ENCODE measurements at places on chromosomes 1 and 21.

GRCh38 chr1:113742515-113742914, 16.8 kb downstream of the PHTF1 start:
- no peak for DNase-seq

GRCh38 chr1:26597629-26598039, 68.1 kb downstream of the RPS6KA1 start:
- DNase-seq, result no peak

- DNase-seq, result no peak
These were observed 45.3 kb upstream of the SAMSN1 start for GRCh38 chr21:14591377-14591776.

GRCh38 chr1:82778612-82779011, 977.9 kb downstream of the ADGRL2 start:
- DNase-seq, result no peak

- no peak for DNase-seq
These were observed 639.7 kb downstream of the LMO4 start for GRCh38 chr1:87968197-87968955.

DNA sequence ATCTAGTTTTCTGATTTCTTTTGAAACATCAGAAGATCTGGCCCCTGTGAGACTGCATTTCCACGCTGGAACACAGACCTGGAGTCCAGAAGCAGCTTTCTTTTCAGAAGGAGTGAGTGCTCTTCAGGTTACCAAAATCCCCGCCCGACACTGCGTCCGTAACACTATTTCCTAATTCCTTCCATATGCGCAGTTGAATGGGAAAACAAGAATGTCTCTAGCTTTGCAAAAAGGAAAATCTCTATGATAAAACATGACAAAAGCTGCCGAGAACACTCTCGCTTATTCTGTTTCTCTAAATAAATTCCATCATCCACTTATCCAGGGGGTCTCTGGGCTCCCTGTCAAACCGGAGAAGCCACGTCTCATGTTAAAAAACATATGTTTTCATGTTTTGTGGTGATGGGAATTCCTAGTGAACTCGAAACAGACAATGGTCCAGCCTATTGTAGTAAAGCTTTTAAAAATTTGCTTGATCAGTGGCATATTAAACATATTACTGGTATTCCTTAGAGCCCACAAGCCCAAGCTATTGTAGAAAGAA, 67.7 kb downstream of the PLD5 start:
- no peak for DNase-seq

DNA sequence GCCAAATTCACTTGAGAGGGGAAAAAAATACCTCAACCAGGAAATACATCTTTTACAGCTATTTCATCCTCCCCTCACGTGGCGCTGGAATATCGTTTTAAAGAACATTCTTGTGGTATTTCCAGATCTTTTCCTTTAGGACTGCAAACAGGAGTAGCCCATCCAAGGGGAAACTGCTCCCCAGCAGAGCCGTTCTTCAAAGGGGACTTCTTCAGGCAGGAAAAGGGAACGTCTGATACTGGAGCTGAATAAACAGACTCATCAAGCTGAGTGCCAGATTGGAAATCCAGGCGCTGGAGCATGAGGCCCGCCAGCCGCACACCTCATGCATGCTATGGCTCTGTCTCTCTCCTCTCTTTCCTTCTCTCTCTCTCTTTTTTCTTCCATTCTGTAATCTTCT, 34.0 kb upstream of the PROX1 start:
- no peak for DNase-seq

DNA sequence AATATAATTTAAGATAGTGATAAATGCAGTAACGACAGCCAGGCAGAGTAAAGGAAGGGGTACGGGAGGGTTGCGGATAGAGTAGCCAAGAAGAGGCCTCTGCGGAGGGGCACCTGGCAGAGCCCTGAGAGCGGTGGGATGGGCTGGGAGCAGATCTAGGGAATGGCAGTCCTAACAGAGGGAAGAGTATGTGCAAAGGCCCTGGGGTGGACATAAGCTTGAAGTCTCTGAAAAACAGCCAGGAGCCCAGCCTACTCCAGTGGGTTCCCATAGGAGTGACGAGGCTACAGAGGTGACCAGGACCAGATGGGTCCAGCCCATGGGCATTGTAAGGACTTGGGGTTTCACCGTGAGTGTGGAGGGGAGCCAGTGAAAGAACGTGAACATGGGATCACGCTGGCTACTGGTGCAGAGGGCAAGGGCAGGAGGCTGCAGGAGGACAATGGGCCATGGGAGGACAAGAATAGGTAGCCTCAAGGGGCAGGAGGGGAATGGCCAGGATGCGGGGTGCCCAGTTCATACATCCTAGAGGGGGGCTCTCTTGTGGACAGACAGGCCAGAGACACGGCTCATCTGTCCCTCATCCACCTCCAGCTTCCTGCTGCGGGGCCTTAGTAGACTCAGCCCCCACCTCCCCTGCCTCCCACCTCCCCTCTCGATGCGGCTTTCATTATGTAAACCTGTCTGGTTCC, 185.7 kb upstream of the VAMP3 start:
- DNase-seq, result no peak

DNA sequence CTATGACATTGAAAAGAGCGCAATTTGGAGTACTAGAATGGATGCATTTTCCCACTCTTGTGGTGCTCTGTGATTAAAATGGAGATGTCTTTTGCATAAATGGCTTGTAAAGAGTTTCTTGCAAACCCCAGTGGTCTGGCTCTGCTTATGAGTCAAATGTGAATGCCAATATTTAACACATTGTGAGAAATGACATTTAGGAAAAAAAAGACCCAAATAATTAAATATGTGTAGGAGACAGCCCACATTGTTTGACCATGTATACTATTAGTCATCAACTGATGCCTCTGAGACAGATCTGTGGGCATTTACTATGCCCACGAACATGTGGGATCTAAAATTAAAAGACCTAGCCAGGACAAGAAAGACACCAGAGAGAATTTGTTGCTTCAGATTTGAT, 22.2 kb upstream of the RUNX1 start:
- DNase-seq, result no peak

GRCh38 chr21:33686386-33686785, 44.1 kb downstream of the ITSN1 start:
- no peak for DNase-seq

DNA sequence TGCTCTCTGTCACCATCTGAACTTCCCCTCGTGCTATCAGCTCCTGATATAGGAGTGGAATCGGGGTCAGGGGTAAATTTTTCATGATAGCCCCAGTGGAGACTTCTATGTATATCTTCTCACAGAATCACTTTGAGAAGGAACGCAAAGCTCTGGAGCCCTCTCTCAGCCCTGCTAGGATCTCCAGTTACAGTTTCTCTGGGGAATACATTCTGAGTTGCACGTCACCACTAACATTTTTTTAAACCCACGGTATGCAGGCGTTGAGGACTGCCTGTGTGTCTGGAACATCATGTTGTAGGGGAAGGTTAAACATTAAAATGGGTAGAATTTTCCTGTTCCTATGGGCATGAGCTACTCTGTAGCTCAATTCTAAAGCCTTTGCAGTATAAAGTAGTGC, 116.4 kb upstream of the FAM78B start:
- DNase-seq, result no peak

DNA sequence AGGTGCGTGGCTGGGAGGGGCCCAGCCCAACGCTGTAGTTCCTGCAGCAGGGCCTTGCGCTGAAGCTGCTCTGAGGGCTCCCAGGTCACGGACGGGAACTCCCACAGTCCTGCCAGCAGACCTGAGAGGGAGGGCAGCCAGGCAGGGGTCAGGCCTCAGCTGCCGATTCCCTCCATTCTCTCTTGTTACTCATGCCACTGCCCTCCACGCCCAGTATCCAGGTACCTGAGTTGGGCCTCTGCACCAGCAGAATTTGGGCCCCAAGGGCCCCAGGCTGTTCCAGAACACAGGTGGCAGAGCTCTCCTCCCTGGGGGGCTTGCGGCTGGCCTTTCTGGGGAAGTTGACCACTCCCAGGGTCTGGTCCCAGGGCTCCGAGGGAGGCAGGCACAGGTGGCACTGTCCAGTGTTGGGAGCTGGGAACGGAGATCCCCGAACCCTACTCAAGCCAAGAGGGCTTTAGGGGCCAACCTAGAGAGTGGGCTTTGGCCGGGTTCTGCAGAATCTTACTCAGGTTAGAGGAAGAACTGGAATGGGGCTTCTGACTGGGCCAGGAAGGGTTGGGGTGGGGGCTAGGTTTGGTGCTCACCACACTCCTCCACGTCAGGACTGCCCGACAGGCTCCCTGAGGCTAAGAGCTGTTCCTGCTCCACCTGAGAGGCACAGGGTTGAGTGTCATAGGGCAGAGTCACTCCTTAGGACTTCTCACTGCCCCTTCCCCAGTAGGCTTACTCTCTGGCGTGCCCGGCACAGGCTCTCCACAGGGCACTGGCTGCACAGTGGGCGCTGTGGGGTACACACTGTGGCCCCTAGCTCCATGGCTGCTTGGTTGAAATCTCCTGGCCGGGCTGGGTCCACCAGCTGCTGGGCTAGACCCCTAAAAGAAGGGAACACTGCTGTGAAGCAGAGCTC, 5.0 kb downstream of the HPDL start:
- no peak for DNase-seq

DNA sequence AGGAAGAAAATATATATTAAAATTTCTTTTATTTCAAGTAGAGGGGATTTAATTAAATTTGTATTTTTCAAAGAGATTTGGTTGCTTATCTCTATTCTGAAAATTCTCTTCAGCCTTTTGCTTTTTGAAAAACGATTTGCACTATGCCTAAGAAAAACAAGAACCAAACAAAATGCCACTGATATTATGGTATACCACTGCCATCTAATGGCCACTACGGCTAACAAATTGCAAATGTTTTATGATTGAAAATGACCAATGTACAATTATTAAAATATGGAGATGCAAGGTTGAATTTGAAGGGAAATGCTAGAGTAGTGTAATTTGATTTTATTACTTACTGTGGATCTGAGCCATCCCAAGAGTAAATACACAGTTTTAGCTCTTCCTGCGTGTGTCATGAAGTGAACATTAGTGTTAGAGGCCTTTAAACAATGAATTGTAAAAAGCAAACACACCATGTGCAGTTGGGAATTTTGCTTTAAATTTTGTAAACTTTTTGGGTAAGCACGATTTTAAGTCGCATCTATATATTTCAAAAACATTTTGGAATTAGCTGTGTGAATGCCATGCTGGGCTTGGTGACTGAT, 137.4 kb upstream of the USP25 start:
- DNase-seq, result no peak

DNA sequence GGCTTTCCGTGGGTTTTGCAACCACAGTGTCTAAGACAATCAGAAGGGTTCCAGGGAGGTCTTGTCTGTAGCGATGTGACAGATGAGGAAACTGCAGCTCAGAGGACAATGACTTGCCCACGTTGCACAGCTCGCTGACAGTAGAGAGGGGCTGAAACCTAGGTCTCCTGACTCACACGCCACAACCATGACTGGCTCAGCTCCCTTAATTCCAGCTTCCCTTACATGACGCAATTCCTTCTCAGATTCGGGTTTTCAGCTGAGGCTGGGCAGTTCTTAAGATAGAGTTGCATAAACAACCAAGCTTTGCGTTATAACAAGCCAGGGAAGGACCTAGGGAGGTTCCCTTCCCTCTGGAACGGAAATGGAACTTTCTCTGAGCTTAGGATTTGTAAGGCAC, 36.3 kb downstream of the DHCR24 start:
- no peak for DNase-seq

DNA sequence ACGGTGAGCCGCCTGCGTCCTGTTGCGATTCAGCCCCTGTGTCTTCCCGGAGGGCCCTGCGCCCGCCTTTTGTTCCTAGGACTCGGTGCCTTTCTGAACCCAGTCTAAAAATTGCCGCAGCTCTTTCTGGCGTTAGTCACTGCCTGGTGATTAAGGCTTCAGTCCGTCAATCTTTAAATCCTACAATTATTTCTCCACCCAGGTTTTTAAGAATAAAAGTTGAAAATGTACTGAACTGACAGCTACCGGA, 16.2 kb upstream of the PDXK start:
- DNase-seq, result no peak

DNA sequence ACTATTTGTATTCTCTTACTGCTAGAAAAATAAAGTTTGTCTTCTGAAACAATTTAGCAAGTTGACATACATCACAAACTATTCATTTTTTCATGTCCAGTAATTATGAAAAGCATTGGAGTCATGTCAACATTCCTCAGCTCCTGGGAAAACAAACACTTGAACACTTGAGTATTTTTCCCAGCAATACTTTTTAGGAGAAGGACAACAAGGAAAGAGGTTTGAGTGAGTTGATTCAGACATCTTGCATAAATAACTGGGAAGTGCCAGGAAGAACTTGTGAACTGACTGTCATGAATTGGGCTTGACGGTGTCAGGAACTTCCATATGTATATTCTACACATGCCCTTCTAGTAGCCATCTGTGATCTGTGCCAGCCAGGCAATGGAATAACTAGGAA, 195.6 kb downstream of the HMCN1 start:
- DNase-seq, result no peak

DNA sequence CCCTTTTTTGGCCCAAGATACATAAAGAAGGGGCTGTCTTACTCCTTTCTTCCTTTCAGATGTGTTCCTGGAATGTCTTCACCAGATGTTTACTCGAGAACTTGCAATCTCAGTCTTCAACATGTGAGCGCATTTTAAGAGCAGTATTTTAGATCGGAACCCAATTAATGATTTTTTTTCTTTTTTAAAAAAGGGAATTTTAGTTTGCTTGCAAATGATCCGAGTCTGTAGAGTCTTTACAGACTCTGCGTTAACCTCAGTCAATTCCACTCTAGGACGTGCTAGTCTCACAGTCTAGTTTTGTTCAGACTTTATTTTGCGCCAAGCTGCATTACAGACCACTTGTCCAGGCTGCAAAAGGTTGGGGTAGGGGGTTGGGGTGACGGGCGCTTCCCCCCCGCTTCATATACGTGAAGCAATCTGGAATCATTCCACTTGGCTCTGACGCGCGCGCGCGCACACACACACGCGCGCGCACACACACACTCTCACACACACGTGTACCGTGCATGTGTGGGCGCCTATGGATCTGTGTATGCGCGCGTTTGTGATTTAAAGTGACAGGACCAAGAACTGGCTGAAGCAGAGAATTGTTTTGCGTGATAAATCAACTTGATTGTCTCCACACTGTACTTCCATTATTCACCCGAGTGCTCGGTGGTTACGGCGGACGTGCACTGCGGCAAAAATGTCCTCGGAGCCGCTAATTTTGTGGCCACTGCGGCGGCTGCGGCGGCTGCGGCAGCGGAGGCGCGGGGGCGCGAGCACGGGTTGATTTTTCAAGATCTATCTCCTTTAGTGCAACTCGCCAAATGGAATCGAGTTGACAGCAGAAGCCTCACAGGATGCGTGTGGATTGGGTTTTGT, 25.6 kb upstream of the NFIA start:
- no peak for DNase-seq

GRCh38 chr21:33954395-33954794, 38.8 kb upstream of the ATP5PO start:
- DNase-seq, result no peak

GRCh38 chr1:204398197-204399125, 13.2 kb downstream of the PPP1R15B start:
- no peak for DNase-seq

Measured in activated effector memory CD4-positive, alpha-beta T cell treated with Interleukin-2 at 50 U/mL for 16 hours (primary cell).